ENCODE measurements at places on chromosomes 2 and 18.

DNA sequence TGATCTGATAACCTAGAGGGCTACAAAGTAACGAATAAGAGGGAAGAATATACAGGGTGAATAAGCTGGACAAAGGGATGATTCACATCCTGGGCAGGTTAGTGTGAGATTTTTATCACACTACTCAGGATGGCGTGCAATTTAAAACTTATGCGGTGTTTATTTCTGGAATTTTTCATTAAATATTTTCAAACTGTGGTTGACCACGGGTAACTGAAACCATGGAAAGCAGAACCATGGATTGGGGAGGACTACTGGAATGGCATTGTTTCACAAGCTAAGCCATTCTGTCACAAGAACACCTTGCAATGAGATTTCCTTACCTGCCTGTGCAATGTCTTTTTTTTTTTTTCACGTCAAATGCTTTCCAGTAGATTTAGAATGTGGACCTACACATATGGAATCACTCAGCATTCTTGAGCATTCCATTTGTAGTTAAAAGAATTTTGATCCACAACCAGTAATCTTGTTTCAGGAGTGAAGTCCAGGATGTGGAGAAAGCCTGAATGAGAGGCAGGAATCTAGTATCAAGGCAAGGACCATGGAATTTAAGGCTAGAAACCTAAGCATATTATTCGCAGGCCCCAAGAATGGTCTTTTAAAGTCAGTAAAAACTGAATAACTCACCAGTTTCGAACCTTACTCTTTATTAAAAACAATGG lies 8.0 kb upstream of the CDK15 start:
- no peak for DNase-seq

DNA sequence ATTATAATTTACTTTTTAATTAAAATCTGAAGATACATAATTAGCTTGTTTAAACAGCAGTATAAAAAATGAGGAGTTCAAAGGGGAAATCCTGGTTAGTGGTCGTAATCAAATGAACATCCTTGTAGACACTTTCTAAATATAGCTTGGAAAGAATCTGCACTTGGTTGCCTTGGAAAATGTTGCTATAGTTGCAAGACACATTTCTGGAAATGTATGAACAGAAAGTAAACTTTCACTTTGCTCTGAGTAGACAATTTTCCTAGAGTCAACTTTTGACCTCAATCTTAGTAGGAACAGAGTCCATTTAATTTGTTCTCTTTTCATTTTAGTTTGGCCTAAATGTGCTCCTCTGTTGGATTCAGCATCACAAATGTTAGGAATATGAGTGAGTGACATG lies 38.3 kb downstream of the GCA start:
- DNase-seq, result no peak

GRCh38 chr2:67701011-67701410 lies 303.9 kb downstream of the ETAA1 start:
- DNase-seq, result no peak

DNA sequence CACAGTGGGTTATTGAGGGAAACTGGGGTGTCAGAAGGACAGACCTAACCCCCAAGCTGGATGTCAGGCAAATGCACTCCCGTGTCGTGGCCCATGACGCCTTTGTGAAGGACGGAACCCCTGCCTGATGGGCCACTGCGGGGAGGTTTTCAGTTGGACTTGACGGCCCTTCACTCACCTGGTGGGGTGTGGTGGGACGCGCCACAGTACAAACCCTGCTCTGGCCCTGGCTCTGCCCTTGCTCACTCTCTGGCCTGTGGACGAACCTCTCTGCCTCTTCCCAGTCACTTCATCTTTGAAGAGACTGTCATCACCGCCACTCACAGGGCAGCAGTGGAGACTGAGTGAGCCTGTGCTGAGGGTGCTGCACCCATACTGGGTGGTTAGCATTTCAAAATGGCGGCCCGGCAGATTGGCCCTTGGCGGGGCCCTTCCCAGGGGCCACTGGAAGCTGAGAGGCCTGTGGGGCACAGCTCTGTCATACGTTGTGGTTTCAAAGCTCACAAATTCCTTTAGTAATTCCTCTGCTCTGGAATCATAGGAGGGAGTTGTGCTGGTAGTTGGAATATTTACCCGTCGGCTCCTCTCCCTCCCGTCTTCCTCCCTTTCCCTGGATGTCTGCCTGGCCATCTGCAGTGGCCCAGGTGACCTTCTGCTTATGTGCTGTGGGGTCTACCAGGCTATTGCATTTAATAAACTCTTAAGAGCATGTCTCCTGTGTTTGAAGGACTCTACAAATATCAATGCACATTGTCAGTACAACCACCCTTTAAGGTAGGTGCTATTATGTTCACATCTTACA lies 200.6 kb downstream of the CTIF start:
- no peak for DNase-seq

DNA sequence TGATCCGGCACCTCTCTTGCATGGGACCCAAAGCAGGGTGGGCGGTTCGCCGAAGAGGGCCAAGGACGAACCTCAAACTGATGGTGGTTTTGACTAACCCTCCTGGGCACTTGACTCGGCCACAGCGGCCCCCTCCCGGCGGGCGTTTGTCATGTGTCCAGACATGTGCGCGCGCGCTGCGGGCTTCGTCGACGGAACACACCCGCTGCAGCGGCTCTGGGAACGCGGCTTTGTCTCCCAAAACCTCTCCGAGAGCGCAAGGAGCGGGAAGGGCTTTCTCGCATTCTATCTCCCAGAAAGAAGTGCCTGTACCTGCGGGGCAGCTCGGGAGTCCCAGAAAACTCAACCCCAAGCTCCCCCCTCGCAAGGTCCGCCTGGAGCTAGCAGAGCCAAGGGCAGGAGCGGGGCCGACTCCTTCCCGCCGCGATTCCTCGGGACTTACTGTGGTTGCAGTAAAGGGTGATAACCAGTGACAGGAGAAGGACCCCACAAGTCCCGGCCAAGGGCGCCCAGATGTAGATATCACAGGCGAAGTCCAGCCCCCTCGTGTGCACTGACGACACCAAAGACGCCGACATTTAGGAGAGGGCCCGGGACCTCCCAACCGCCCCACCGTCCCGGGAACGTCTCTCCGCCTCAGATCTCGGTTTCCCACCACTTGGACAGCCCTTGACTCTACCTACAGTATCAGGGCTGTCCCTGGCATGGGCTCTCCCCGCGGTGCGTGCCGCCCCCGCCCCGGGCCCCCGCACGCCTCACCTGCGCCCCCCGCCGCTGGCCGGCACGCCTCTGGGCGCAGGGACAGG lies 1.6 kb downstream of the CD8A start:
- no peak for DNase-seq

GRCh38 chr2:218329027-218329825 lies 27.4 kb upstream of the CATIP start:
- no peak for DNase-seq

DNA sequence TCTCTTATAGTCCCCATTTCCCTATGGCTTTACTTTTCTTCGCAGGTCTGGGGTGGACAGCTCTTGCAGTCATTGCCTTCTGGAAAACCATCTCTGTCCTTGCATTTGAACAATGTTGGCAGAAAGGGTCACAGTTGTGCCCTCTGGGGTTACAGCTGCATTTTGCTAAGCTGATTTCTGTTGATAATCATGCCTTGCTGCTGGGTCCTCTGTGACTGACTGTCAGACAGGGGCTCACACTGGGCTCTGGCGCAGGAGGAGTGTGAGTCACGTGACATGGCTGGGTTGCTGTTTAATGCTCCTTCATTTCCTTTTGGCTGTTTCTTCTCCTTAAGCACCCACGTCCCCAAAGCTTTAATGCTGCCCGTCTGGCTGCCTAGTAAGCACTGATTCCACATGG lies 196.6 kb upstream of the LHCGR start:
- no peak for DNase-seq

DNA sequence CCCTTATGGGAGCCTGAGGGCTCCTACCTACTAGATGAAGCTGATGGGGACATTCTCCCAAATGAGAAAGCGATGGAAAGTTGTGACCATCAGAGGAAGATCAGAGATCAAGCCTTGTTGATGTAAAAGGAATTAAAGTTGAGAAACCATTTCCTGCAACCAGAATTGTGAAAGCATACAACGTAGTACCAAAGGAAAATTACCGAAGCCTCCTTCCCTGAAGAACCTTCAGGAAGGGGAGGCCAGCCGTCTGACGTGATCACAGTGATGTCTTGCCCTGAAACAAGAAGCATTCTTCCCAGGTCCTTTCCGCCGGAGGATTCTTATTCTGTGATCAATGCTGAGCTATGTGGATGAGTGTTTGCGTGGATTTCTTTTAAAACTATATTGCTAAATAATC lies 211.6 kb upstream of the TNP1 start:
- DNase-seq, result no peak

- no peak for DNase-seq
These were observed 3.4 kb downstream of the SGPP2 start for GRCh38 chr2:222427646-222428301.

DNA sequence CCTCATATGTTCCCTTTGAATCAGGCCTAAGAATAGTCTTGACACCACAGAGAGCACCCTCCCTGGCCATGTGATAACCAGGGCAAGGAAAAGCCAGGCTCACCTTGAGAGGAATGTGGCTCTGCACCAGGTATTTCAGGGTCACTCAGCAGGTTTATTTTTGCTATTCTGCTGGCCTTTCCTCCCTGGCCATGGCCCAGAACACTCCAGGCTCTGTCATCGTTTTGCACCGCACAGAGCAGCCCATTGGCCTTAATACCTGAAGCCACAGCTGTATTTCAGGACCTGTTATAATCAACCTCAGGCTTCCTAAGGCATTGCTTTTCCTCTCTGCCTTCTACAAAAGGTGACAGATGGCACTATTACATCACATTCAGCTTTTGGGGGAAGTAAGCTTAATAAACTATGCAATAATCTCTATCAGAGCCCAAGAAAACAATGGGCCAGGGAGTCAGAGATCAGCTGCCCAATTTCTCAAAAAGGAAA lies 668.3 kb downstream of the IRS1 start:
- DNase-seq, result no peak

DNA sequence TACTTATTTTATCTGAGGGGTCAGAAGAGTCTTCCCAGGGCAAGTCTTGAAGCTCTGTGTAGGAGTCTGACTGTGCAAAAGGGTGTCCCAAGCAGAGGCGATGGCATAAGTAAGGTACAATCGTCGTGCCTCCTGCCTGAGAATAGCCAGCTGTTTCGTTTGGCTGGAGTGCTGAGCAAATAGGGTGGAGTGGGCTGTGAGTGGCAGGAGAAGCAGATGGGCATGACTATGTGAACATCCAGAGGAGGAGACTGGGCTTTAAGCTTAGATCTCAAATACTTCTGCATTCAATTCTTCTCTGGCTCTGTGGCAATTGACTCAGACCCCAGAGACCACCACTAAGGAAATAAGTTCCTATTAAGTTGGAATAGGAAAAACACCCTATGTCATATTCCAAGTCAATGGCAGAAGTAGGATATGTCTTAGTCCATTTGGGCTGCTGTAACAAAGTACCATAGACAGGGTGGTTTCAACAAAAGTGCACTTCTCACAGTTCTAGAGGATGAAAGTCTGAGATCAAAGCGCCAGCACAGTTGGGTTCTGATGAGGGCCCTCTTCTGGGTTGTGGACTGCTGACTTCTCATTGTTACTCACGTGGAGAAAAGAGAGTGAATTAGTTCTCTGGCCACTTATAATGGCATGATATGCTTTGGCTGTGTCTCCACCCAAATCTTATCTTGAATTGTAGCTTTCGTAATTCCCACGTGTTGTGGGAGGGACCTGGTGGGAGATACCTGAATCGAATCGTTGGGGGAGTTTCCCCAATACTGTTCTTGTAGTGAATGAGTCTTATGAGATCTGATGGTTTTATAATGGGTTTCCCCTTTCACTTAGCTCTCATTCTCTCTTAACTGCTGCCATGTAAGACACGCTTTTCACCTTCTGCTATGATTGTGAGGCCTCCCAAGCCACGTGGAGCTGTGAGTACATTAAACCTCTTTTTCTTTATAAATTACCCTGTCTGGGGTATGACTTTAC lies 120.2 kb downstream of the LPIN1 start:
- no peak for DNase-seq

DNA sequence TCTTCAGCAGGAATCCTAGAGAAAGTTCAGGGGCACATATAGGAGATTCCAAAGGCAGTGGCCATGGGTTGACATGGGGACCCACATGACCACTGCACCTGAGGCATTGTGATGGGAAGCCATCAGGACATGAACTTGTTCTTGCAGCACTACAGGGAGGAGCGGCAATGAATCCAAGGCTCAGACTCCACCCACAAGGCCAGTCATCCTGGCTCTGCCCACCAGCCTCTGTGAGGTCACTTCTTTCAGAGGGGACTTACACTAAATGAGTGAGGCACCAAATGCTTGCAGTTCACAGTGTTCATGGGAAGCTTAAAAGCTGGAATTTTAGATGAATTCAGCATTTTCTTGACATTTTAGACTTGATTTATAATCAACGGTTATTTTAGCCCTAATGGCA lies 254.2 kb downstream of the SETBP1 start:
- no peak for DNase-seq

GRCh38 chr18:39172695-39173421 lies 1607.3 kb upstream of the CELF4 start:
- DNase-seq, result no peak

DNA sequence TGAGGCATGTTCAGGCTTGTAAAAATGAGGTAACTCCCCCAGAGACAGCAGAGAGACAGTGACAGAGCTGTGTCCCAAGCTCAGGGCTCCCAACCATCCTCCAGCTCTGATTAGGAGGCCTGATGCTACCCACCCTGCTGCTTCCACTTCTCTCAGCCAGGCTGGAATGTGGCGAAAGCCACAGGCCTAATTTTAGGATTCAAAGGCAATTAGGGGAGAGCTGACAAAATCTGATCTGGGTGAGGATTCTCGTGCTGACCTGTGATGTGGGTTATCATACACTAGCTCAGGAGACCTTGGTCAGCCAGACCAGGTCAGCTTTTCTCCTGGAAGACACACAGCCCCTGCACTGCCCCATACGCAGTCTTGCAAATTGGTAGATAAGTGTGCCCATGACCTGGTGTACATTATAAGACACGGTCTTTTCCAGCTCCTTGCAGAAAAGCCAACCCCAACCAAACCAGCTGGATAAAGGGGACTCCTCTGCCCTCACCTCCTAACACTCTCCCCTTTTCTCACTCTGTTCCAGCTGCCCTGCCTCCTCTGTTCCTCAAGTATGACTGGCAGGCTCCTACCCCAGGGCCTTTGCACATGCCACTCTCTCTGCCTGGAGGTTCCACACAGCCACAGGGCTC lies 225.9 kb downstream of the MGAT5 start:
- DNase-seq, result no peak

DNA sequence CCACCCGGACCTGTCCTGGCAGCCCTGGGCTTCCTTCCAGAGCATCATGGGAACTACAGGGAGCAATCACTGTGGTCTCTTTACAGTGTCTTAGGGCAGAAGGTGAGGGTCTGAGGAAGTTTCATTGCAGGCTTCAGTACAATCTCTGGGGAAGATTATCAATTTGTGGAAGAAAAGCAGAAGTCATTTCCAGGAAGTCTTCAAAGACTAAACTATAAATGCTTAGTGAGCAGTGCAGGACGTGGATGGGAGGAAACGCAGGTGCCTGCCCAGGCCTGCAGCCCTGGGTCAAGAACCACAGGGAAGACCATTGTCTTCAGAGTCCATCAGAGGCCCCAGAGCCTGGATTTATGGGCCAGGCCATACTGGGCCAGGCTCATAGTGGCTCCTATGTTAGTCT lies 54.3 kb downstream of the INO80C start:
- DNase-seq, result no peak

Data from suprapubic skin (tissue), 4 donors.